ENCODE measurements at places on chromosomes 11 and 22. TPM values are rescaled to one million over a fixed set of nuclear protein-coding genes. Genes with fewer than 3 reads are reported as not detected.
A peak's percentile ranks its signal among the peaks of the same experiment; 100 is the strongest.

GRCh38 chr11:17352950-17353820 is 1.6 kb downstream of the NCR3LG1 start:
- DNase-seq, result peak; percentile 64

DNA sequence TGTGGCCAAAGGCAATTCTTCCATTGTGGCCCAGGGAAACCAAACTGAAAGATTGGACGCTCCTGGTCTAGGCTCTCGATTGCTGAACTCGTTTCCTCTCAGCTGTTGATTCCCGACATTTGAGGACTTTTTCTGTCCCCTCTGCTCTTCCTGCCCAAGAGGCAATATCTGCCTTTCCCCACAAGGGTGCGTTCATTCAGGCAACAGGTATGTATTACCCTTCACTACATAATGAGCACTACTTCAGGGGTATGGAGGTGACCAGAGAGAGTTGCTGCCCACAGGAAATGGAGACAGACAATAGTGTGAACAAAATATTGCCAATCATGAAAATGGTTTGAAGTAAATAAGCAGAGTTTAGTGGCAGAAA is 8.2 kb downstream of the PTH start:
- DNase-seq, result no peak

GRCh38 chr11:19595840-19596751 is 116.5 kb upstream of the NAV2 start:
- no peak for DNase-seq

GRCh38 chr22:31346733-31347250 is 646 bp upstream of the PATZ1 start:
- peak; percentile 61 for DNase-seq

DNA sequence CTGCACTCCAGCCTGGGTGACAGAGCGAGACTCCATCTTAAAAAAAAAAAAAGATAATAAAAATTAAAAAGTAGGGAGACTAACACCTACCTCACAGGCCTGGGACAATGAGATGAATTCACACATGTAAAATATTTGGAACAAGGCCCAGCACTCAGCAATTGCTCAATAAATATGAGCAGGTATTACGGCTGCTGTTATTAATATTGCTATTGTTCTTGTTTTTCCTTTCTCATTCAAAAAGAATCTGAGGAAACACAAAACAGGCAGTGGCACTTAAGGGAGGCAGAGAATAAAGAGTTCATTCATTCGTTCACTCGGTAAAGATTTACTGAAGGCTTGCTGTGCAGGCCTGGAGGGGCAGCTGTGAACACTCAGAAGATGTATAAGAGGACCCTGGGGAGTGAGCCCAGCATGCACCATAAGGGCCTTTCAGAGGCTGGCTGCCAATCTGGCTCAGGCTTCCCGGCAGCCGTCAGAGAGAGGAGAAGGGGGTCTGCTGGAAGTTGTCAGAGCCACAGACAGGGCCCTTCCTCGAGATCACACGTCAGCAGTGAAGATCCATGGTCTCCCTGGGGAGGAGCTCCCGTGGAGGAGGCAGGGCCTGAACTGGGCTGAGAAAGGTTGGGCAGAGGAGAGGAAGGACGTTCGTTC is 51.6 kb upstream of the TCF20 start:
- DNase-seq, result no peak

DNA sequence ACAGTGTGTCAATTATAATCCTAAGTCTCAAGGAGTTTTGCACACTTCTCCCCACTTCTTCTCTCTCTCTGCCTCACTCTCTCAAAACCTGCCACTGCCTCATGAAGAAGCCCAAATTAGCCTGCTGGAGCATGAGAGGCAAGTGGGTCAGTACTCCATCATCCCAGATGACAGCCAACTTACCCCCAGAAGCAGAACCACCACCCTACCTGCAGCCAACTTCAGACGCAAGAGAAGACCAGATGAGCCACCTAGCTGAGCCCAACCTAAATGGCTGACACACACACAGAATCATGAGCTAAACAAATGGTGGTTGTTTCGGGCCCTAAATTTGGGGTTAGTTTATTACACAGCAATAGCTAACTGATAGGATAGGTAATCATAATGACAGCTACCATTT is 61.2 kb downstream of the CD82 start:
- no peak for DNase-seq

DNA sequence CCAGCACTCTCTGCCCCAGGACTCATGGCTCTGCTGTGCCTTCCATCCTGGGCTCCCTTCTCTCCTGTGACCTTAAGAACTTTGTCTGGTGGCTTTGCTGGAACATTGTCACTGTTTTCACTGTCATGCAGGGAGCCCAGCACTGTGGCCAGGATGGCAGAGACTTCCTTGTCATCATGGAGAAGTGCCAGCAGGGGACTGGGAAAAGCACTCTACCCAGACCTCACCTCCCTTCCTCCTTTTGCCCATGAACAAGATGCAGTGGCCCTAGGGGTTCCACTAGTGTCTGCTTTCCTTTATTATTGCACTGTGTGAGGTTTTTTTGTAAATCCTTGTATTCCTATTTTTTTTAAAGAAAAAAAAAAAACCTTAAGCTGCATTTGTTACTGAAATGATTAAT is 2.9 kb upstream of the TTC36 start:
- DNase-seq, result no peak

DNA sequence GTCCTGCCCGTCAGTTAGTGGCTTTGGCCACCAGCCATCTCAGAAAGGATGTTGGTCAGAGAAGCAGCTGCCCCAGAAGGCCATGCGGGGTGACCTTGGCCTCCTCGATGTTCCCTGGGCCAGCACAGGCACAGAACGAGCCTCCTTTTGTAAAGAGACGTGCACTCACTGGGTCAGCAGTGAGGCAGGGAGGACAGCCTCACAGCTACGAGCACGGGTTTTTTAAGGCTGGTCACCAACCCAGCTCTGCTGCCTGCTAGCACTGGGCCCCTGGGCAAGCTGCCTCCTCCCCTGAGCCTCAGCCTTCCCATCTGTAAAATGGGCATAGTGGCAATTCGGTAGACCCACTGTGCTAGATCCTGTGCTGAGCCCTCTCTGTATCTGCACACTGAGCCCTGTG is 10.8 kb downstream of the IGLL1 start:
- no peak for DNase-seq

DNA sequence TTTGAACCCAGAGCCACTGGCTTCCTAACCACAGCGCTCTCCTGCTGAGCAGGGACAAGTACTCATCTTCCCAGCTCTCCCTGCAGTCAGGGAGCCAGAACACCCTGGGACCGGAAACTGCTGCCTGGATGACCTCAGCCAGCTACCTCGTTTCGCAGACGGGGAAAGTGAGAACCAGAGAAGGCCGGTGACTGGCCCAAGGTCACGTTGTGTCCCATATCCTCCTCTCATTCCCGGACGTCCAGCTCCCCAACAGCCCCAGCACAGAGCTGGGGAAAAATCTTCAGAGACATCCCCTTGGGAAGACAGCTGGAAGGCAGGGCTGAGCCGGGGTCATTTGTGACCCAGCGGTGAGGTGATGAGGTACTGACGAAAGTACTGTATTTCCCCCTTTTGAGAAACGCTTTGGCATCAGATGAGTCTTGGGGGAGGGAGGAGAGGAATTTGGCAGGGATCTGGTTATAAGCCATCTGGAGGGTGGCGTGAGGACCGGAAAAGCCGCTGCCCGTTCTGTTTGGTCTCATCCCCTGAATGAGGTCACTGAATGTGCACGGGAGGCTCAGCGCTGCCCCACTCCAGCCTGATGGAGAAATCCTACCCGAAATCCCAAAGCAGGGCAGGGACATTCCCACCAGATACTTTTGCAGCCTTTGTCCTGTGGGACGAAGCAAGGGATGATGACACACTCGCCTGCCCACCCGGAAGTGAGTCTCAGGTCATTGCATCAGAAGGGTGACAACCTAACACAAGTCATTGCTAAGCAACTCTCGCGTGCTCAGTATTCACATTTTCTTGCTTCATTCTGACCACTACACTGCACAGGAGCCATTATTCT is 41.1 kb downstream of the LIF start:
- no peak for DNase-seq

Gene CTR9
- 39.8 TPM for total RNA-seq

GRCh38 chr11:131483453-131483852 is 113.0 kb downstream of the NTM start:
- no peak for DNase-seq

GRCh38 chr11:68043029-68043348 is 4.2 kb downstream of the TCIRG1 start:
- DNase-seq, result no peak

DNA sequence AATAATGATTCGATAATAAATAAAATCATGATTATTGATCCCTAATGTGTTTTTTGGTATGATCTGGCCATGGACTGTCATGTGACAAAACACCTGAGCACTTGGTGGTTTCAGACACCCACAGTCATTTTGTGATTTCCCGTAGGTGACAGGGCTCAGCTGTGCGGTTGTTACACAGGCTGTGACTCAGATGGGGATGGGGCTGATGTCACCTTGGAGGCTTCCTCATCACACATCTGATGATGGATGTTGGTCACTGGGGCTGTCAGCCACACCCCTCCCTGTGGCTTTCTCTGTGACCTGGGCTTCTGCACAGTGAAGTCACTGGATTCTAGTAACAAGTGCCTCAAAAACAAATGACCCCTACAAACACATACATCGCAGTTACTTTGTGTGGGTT is 995.1 kb downstream of the BRD1 start:
- DNase-seq, result no peak

- no peak for DNase-seq
These were observed 772.1 kb downstream of the NTM start for GRCh38 chr11:132142554-132142953.

Gene GAL3ST3
- 9.7 TPM for total RNA-seq

Gene ART1
- not detected for total RNA-seq

DNA sequence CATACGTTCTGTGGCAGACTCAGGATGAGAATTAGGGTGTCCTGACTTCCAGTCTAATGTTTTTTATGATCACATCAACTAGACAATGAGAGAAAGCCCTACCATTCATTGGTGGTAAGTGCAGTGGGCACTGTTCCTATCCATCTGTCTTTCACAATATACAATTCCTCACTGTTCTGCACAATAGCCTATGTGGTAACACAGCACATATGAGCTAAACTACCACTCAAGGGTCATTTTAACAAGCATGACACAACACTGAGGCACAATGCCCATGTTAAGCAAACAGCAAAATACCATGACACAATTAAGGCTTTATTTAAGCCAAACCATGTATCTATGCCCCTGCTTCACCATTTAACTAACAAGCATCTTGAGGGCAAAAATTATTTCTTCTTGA is 52.3 kb downstream of the SIK3 start:
- no peak for DNase-seq

- no peak for DNase-seq
These were observed 381.3 kb upstream of the ANO5 start for GRCh38 chr11:21811572-21811971.

Measured in neural crest cell (in vitro differentiated cells).